ENCODE measurements at places on chromosomes 5 and 9.

DNA sequence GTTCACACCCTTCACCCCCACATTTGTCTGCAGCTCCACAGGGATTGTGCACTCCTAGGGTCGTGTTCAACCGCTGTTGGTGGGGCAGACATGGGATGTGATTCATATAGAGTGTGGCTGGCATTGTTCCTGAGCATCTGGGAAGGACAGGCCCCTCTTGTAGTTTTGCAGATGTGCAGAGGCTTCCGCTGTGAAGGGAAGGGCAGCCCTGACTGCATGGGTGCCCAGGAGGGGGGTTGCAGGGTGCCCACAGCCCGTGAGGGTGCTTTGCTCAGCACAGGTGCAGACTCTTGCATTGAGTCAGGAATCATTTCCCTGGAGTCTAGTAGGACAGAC, 30.2 kb upstream of the PITX1 start:
- DNase-seq, result no peak

DNA sequence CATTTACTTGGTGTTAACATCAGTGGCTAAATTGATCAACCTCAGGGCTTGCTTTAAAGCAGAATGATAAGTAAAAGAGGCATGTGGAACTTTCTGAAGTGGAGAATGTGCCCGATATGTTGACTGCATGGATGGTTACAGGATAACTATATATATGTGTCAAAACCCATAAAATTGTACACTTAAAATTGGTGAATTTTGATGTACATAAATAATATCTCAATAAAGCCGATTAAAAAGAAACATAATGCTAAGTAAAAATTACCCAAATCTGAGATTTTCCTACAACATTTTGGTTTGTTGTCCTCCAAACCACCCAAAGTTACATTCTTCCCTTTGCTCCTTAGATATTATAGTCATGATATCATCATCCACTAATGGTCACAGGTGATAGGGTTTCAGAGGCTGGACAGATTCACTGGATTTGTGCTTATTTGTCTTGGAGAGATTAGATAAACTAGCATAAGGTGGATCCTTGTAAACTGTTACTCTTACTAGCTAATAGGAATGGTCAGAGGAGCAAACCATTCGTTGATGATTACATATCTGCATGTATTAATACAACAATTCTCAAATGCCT, 119.7 kb upstream of the RPS23 start:
- no peak for DNase-seq

- no peak for DNase-seq
Observed at GRCh38 chr5:87752362-87752761, 339.6 kb upstream of the CCNH start.

- no peak for DNase-seq
Observed at GRCh38 chr5:5751987-5752386, 329.5 kb downstream of the ICE1 start.

DNA sequence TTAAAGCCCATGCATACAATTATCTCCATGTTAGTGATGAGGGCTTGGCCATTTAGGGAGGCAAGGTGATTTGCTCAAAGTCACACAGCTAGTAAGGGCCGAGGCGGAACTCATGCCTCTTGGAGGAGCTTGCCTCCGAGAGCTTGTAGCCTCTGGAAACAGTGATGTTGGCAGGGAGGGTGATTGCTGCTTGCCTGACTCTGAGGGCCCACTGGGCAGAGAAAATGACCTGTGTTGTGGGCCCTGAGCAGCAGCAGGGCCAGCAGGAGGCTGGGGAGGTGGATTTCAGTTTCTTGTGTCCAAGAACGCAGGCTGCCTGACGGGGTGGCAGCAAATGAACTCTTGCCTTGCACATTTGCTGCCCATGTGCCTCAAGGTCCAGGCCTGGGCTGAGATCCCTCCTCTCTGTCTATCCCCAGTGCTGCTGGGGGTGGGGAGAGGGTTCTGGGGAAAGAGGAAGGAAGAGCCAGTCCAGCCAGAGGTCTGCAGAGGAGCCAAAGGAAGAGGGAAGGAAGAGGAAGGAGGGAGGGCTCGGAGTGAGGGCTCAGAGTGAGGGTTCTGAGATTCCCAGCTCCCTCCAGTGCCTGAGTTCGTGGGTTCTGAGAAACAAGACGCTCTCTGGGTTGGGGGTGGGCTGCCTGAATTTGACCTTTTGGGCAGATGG, 16.2 kb upstream of the PTGS1 start:
- no peak for DNase-seq

GRCh38 chr9:70085241-70085640, 41.6 kb downstream of the MAMDC2 start:
- no peak for DNase-seq

DNA sequence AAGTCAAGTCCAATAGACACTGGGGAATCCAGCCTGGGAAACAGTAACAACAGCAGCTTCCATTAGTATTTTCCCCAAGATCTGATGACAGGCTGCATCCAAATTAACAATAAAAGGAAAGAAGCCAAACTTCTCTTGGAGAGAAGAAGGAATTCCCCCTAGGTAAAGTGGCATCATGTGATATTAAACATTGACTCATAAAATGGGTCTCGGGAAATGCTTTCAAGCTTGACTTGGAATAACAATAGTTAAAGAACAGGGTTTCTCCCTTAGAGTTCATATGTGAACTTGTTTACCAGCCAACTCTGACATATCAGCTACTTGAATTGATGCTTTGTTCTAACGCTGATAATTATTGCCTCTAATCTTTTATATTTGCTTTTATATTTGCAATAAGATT, 45.4 kb downstream of the ENTREP1 start:
- DNase-seq, result no peak

- DNase-seq, result no peak
Observed at GRCh38 chr9:130635306-130635705, 29.1 kb upstream of the PRDM12 start.

GRCh38 chr9:78029551-78030295, 1.9 kb downstream of the GNAQ start:
- DNase-seq, result no peak

DNA sequence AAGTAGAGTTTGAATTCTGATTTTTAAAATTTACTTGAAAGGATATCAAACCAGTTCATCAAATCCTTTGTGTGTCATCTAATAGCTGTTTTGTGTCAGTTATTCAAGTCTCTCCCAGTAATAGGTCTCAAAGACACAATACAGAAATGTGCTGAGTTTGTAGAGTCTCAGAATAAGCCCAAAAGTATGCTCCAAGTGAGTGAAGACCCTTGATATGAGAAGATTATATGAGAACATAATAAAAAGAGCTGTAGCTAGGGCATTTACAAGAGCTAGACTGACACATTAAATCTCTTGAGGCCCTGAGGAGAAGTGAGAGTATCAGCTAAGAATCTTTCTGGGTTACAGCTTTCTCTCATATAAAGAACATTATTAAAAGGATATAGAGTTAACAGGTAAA, 721.0 kb upstream of the ARRDC3 start:
- no peak for DNase-seq

- no peak for DNase-seq
Observed at GRCh38 chr5:132354381-132355139, 14.9 kb upstream of the SLC22A5 start.

DNA sequence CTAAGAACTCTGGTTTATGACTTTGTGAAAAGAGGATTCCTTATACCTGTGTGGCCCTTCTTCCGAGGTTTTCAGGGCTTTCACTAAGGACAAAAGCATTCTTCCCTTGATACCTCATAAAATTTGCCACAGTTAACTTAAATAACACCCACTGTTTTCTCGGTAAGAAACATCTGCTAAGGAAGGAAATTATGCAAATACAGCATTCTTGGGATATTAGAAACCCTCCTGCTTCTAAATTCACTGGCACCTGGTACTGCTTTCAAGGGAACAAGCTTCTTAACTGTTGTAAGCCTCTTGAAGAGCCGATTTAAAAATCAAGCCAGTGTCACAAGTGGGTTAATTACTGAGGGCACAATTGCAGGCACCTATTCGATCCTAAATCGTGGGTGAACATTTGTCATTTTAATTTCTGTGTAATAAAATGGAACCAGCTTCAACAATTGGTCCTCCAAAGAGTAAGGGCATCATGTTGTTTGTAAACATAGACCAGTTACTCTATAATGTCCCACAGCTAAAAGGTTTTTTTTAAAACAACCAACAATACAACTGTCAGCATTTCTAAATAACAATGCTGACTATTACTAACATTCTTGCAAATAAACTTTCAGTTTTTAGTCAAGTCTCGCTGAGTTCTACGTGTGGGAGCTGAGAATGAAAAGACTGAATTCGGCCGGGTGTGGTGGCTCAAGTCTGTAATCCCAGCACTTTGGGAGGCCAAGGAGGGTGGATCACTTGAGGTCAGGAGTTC, 26.6 kb downstream of the AK3 start:
- DNase-seq, result no peak

GRCh38 chr5:42676362-42676761, 80.3 kb upstream of the CCDC152 start:
- no peak for DNase-seq

DNA sequence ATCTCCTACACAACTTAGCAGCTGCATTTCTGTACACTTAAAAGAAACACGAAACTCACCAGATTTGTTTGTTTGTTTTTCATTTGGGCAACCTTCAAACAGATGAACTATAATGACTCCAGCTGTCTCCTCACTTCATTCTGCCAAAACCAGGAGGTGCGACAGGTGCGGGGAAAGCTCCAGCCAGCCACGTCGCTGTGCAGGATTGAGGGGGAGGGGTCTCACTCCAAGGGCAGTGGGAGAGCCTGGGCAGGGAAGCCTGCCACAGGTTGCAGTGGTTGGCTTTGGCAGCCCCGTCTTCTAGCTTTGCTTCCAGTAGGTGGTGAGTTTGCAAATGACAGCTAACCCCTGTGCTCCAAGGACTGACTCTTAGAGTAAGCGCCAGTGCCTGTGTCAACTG, 215.8 kb downstream of the CEMIP2 start:
- DNase-seq, result no peak

- DNase-seq, result no peak
Observed at GRCh38 chr5:41683181-41683580, 172.8 kb upstream of the PLCXD3 start.

DNA sequence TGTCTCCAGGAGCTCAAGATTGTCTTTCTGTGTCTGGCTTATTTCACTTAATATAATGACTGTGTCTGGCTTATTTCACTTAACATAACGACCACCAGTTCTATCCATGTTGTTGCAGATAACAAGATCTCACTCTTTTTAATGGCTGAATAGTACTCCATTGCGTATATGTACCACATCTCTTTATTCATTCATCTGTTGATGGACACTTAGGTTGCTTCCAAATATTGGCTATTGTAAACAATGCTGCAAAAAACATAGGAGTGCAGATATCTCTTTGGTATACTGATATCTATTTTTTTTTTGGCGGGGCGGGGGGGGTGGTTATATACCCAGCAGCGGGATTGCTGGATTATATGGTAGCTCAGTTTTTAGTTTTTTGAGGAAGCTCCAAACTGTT, 45.5 kb downstream of the FER start:
- DNase-seq, result no peak

- DNase-seq, result peak; percentile 73
Observed at GRCh38 chr5:174065528-174066197, 20.2 kb downstream of the NSG2 start.

GRCh38 chr9:88657893-88658292, 122.9 kb downstream of the NXNL2 start:
- no peak for DNase-seq

DNA sequence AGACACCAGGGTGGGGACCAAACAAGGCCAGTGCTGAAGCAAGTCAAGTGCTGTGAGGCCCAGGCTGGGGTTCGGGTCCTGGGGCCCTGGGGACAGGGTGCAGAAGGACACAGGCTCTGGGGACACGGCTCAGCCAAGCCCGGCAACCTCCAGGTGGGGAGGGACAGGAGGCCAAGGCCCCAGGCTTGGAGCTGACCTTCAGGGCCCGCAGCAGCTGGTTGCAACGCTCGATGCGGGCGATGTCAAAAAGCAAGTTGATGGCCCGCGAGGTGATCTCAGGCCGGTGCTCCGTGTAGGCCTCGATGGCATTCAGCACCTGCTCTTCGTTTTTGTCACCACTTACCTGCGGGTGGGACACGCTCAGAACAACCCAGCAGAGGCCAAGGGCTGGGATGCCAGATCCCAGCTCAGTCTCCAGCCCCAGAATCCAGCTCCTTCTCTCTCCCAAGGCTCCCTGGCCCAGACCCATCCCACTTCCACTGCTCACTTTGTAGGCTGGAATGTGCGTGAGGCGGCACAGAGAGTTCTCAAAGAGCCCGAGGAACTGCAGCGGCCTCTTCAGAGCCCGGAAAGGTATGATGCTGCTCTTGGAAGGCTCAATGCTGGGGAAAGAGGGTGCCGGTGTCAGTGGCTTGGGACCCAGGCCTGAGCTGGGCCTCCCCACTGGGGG, 20.7 kb downstream of the ZER1 start:
- DNase-seq, result no peak

GRCh38 chr5:50875002-50875344, 208.5 kb downstream of the PARP8 start:
- no peak for DNase-seq

- no peak for DNase-seq
Observed at GRCh38 chr9:119794836-119795235, 425.6 kb upstream of the BRINP1 start.

DNA sequence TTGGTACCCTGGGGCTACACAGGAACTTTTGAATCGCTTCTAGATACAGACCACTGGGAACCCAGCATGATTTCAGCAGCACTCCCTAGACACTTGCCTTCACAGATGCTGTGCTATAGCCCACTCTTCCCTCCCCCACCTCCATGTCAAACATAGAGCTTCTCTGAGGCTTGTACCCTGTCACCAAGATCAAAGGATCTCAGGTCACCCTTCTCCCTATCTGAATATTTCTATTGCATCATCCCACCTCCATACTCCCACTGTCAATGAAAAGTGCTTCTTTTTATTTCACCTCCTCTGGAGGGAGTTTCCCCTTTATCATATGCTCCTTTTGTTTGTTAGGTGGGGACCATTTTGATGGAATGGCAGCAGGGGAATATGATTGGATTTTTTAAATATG, 29.2 kb upstream of the PHF24 start:
- no peak for DNase-seq

- DNase-seq, result no peak
Observed at GRCh38 chr5:111127453-111128195, 35.5 kb downstream of the WDR36 start.

GRCh38 chr5:65394087-65394486, 87.6 kb downstream of the ADAMTS6 start:
- no peak for DNase-seq

DNA sequence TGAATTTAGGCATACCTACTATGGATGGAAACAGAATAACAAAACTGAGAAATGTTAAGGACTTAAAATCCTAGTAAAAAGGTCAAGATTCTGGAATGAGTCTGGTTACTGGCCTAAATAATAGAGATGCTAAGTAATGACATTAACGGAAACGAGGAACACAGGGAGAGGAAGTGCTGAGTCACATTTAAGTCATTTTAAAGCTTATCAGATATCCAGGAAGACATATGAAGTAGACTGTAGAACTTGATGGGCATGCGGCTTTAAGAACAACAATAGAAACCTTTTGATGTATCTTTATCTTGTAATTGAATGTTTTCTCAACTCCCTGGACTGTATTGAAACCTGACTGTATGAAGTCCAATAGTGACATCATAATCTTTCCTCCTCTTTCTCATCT, 1251.4 kb upstream of the CDH6 start:
- no peak for DNase-seq

DNA sequence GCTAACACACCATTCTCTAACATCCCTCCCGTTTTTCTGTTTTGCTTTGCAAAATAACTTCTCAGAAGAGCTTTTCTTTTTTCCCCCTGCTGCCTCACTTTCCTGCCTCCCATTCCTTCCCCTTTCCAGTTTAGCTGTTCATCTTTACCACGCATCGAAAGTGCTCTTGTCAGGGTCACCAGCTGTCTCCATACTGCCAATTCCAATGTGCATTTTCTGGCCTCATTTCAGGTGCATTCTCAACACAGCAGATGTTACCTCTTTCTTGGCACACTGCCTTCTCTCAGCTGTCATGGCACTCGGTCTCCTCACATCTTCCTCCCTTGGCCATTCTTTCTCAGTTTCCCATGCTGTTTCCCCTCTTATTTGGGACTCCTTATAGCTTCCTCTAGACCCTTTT, 9.5 kb downstream of the ARSK start:
- DNase-seq, result no peak

All from NCI-H187 treated with DMSO at 0.1 percent for 48 hours (cell line).